Suppressor macrophage treated with lipopolysaccharide for 4 hours (primary cell): ENCODE measurements at places on chromosomes 4 and X.

DNA sequence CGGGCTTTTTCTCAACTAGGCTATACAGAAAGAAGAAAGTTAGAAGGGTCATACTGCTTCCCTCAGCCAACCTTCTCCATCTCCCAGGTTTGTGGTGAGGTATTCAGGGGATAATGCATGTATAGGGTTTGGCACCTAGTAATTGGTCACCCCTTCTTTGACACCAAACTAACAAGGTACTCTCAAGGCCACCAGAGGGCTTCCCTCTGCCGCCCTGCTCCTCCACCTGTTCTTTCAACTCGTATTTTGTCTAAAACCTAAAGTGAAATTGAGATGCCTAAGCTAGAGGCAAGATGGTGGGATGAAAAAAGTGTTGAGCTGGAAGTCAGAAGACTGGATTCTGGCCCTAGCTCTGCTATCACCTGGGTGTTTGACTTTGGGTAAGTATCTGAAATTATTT, 22.0 kb downstream of the CT47C1 start:
- no peak for DNase-seq

DNA sequence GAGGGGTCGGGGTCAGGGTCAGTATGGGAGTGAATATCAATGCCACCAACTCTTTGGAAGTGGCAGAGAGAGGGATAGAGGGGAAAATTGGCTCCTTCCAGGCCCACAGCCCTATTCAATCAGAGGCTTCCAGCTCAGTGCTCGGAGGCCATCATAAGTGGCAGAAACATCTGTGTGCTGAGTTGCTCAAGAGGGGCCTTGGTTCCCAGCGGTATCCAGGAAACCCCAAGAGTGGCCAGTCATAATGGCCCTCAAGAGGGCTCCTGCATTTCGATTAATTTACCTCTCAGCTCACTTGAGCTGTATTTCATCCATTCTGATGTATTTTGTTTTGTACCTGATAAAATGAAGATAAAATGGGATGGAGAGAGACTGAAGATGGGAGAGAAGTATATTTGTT, 154.3 kb upstream of the EOLA2 start:
- no peak for DNase-seq

DNA sequence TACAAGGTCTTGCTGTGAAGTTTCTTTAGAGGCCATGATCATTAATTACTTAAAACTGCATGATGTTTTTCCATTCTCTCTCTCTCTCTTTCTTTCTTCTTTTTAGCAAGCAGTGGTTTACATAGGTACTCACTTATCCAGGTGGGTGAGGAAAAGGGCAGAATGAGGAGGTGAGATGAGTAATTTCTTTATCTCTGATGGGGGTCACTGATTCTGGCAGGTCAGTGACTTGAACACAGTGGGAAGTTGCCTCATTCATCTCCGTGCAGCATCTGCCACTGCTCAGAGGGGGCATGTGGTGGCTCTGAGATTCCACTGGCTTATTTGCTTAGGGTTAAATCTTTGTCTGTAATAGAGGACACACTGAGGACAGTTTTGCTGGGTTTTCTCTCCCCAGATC, 62.6 kb downstream of the FAM114A1 start:
- DNase-seq: no peak

DNA sequence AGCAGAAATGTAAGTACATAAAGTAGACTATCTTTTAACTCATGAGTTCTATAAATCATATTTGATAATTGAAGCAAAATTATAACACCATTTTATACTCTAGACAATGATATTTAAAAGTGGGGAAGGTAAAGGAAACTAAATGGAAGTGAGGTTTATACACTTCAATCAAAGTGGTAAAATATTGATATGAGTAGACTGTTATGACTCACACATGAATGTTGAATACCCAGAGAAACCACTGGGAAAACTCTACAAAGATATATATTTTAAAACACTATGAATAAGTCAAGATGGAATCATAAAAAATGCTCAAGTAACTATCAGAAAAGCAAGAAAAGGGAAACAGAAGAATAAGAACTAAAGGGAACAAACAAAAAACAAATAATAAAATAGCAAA, 8.4 kb downstream of the VSIG1 start:
- no peak for DNase-seq

GRCh38 chrX:102652031-102652688, 877 bp downstream of the GPRASP1 start:
- DNase-seq: no peak

- DNase-seq: peak; percentile 38
Measured at GRCh38 chr4:8607603-8608481, 15.3 kb downstream of the CPZ start.

DNA sequence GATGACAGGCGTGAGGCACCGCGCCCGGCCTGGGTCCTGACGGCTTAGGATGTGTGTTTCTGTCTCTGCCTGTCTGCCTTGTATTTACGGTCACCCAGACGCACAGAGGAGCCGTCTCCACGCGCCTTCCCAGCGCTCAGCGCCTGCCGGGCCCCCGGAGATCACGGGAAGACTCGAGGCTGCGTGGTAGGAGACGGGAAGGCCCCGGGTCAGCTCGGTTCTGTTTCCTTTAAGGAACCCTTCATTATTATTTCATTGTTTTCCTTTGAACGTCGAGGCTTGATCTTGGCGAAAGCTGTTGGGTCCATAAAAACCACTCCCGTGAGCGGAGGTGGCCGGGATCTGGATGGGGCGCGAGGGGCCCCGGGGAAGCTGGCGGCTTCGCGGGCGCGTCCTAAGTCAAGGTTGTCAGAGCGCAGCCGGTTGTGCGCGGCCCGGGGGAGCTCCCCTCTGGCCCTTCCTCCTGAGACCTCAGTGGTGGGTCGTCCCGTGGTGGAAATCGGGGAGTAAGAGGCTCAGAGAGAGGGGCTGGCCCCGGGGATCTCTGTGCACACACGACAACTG, 1.3 kb downstream of the SHOX start:
- no peak for DNase-seq

GRCh38 chr4:113987382-113987941, 8.0 kb upstream of the ARSJ start:
- no peak for DNase-seq

DNA sequence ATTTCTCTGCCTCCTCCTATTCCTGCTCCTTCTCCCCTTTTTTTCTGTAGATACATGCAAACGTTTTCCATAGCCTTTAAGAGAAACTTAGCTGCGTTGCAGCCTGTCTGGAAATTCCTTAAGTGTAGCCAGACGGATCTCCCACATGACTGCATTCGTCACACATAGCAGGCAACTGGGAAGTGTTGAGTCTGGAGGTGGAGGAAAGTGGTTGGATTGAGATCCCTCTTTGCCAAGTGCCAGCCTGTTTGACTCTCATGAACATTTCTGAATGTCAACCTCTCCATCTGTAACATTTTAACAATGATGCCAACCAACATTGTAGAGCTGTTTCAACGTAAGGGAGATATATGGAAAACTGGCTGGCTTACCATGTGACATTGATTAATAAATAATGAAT, 45.1 kb upstream of the FAM9A start:
- no peak for DNase-seq

- DNase-seq: no peak
Measured at GRCh38 chr4:124144238-124144654, 568.3 kb downstream of the ANKRD50 start.

- DNase-seq: no peak
Measured at GRCh38 chr4:138788267-138788790, 227.3 kb upstream of the NOCT start.

GRCh38 chrX:1462596-1463251, 10.0 kb upstream of the ASMTL start:
- no peak for DNase-seq

DNA sequence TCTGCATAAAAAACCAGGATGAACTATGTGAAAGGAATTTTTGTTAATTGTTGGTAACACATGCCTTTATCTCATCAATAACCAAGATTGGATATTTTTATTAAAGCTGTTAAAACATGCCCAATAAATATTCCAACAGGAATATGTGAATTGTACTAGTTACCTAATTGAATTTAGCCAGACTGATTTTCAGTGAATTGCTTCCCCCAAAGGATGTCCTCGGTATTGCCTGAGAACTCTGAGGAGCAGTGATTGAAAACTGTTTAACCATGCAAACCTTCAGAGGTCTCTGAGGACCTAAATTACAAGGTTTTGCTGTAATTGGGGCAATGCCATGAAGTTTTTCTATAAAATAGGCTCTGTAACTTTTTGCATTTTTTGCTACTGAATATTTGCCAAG, 66.6 kb downstream of the BLTP1 start:
- peak; percentile 2 for DNase-seq

- DNase-seq: no peak
Measured at GRCh38 chrX:104085919-104086318, 9.9 kb upstream of the TMSB15C start.

DNA sequence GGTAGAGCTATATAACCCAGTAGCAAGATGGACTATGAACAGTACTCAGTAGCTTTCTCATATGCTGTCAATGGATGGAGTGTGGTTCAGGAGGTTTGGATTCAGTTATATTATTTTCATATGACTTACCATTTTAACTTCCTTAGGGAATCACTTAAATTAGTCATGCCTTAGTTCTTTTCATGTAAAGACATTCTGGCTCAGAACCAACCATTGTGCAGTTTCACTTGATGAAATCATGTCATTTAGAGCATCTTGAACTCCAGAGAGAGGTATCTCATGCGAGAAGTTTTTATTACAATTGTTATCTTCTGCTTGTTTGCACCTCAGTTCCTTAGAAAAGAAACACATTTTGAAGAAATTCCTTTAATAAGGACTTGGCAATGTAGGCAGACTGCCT, 55.8 kb downstream of the IL1RAPL2 start:
- DNase-seq: no peak

DNA sequence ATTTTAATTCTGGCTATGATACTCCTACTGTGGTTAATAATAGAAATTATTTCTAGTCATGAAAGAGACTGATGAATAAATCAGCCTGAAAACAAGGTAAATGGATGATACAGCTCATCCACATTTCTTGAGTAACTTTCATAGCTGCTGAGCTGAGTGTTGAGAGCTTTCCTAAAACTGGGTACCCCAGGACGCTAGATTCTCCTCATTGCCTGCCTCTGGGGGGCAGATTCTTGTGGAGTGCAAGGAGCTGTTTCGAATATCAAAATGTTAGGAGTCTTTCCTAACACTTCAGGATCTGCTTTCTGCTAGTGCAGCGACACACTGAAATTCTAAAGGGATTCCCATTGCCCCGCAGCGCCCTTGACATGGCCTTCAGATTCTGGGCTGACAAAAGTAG, 2.1 kb downstream of the MND1 start:
- DNase-seq: no peak

- DNase-seq: no peak
Measured at GRCh38 chrX:72054779-72055489, 76.8 kb downstream of the RTL5 start.

GRCh38 chr4:81963763-81964020, 410.1 kb downstream of the HNRNPD start:
- no peak for DNase-seq

DNA sequence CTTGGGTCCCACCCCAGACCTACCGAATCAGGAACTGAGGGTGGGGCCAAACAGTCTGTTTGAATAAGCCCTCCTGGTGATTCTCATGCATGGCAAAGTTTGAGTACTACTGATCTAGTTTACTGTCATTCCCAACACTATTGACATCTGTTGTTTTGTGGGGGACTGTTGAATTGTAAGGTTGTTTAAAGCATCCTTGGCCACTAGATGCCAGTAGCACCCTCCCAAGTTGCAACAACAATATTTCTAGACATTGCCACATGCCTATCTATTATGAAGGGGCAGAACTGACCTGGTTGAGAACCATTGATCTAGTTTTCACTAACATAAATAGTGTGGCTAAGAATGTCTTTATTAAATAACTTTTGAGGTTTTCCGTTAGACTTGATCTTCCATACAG, 15.1 kb downstream of the TAF9B start:
- no peak for DNase-seq

DNA sequence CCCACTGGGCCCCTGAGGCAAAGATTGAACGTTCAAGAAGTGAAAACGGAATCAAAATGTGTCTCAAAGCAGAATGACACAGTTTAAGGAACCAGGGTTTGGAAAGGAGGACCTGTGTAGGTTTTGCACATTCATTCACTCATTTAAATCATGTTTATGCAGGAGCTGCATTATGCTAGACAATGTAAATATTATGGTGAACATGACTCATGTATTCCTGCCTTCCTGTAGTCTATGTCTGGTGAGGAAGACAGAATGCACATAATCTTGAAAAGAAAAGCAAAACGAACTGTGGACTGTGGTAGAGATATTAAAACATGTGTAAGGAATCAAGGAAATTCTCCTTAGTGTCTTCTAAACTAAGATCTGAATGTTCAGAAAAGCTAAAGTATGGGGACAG, 311.8 kb upstream of the SMIM31 start:
- no peak for DNase-seq

DNA sequence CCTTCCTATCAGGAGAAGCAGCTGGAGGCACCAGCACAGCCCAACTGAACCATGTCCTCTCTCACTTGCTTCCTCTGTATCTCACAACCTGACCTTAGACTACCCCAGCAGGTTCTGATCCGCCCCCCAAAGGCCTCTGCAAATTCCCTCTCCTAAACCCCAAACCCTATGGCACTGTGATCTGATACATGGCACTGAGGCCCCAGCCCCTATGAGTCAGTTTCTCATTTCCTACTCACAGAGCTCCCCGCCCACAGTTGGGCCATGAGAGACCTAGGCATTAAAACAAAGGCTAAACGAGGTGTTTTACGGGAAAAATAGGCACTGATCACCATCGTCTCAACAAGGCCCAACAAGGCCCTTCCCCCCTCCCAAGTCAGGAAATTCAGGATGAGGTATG, 19.1 kb downstream of the SASH3 start:
- DNase-seq: peak; percentile 52

DNA sequence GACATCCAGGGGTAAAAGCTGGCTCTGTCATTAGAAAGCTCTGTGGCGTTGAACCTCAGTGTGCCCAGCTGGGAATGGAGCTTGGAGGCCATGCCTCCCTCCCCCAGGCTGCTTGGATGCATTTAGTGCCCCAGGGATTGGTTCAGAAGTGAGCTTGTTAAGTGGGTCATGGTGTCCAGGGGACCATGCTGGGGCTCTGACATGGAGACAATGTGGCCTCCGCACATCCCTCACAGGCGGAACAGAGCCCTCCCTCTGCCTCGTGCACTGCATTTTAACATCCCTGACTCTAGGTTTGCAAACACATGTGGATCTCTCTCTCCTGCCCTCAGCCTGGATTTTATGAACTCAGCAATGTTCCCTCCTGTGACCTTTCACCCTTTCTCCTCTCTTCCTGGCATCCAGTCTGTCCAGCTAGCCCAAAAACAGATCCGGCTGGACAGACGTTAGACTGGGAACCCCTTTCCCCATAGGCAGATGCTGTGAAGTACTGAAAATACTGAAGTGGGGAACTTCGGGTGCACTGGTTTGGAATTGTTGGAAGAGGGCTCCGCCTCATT, 81.5 kb downstream of the SORCS2 start:
- DNase-seq: no peak

DNA sequence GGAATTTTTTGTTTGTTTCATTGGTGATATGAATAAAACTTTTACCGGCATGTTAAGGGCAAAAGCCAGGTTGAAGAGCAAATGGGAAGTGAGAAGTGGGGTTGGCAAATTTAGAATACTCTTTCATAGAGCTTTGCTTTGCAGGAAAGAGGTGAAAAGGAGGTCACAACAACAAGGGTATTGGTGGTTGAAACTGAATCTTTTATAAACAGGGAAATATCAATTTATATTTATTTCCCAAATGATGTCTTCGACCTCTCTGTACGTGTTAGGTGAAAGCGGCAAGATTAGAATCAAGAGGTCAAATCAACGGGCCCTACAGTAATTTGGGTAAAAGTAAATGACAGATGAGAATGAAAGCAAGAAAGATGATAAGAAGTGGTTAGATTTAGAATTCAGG, 3.4 kb downstream of the SMR3A start:
- DNase-seq: no peak
